NCI-H774 (cell line): ENCODE measurements at places on chromosomes 13 and 19.

- DNase-seq, result no peak
These were observed 110.3 kb downstream of the TUBA3C start for GRCh38 chr13:19071161-19071936.

DNA sequence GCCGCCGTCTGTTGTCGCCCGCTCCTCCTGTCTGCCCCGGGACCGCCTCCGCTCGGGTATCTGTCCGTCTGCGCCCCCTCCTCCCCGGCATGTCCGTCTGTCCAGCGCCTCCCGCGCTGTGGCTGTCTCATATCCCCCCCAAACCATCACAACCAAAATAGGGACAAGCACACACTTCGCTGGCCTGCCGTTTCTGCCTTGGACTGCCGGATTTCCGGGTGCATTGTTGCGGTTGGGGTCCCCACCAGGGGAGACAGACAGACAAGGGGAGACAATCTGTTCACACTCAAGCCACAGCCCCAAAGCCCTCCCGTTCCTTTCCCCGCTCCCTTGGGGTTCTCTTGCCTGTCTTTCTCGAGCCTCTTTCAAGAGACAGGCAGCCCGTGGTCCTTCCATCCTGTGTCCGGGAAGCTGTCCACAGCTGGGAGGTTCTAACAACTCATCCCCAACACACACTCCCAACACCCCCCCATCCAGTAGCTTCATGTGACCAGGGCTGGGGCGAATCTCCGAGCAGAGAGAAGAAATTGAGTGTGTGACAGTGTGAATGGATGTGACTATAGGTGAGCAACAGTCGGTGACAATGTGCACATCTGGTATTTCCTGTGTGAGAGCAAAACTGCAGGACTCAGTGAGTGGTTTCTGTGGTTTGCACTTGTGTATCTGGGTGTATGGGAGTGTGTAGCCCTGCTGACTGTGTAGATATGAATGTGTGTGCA, 16.5 kb upstream of the FOSB start:
- DNase-seq, result no peak

DNA sequence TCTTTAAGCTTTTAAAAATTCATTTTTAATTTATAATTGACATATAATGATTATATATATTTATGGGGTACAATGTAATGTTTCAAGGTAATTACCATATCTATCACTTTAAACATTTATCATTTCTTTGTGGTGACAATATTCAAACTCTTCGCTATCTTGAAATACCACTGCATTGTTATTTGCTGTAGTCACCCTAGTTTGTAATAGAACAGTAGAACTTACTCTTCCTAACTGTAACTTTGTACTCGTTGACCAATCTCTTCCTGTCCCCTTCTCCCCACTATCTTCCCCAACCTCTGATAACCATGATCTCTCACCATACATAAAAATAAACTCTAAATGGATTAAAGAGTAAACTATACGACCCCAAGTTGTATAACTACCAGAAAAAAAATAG, 20.4 kb downstream of the COG6 start:
- DNase-seq, result no peak

- DNase-seq, result no peak
These were observed 108.3 kb upstream of the ZNF536 start for GRCh38 chr19:30263830-30264381.

DNA sequence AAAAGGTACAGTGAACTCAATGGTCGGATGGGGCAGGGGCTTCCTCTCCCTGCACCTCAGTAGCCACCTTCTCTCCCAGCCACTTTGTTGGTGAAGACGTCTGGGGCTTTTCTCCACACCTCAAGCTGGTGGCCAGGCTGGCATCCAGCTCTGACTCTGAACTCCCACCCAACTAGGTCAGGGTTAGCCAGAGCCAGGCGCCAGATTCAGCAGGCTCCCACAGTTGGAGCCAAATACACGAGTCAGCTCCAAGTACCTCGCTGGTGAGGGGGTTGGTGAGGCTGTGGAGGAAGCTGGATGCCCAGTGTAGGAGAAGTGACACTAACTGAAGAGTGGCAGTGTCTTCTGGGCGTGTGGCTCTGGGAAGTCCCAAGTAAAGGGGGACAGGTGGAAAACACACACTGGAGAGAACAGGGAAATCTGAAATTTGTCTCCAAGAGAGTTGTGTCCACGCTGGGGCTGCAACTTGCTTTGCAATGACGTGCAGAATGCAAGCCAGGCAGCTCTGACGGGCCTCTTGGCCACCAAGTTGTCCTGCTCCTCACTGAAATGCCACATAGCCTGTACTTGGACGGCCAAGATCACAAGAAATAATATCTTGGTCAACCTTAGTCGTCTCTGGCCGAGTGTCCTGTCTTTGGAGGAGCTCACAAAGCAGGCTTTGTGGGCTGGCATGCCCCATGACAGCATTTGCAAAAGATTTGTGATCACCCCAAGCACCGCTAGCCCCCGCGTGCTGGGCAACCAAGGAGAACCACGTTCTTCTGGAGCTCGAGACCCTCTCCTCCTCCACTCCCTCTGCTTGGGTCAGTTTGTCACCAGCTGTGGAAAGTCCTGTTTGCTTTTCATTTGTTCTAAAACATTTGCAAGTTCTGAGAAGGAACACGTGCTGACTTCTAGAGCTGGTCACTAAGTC, 18.1 kb downstream of the SLC7A1 start:
- DNase-seq, result no peak

GRCh38 chr13:31274390-31274789, 74.6 kb downstream of the B3GLCT start:
- DNase-seq, result no peak

GRCh38 chr19:7789447-7789846, 26.4 kb downstream of the CLEC4M start:
- DNase-seq, result peak; percentile 33

- no peak for DNase-seq
These were observed 14.4 kb downstream of the ATP4B start for GRCh38 chr13:113643593-113643992.

- no peak for DNase-seq
These were observed 17.7 kb downstream of the METTL21C start for GRCh38 chr13:102677122-102677521.

GRCh38 chr13:113275387-113275786, 21.7 kb upstream of the LAMP1 start:
- DNase-seq, result peak; percentile 59

GRCh38 chr19:18636969-18637629, at the start of gene KLHL26:
TSS of gene KLHL26 (plus strand) at chr19:18637028. CDS start at chr19:18637055, 27 bp downstream.
- no peak for DNase-seq

GRCh38 chr19:7534531-7535046, 928 bp upstream of the PNPLA6 start:
- DNase-seq, result no peak

DNA sequence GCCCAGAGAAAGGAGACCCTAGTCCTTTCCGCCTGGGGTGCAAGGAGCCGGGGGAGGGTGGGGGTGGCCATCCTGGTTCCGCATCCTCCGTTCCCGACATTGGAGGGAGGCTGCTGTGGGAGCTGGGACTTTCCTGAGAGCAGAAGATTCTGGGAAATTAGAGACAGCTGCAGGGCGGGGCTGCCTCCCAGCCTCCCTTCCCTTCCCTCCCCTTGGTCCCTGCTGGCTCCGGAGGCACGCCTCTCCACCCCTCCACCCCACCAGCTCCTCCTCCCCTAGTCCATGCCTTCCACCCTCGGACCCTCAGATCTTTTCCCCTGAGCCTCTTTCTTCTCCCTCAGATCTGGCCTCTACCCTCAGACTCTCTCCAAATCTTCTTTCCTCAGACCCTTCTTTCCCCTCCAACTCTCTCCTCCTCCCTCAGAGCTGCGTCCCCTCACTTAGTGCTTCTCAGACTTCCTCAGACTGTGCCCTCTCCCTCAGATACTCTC, 3.1 kb upstream of the BCL3 start:
- DNase-seq, result no peak

- peak; percentile 0 for DNase-seq
These were observed 483.1 kb downstream of the GPC6 start for GRCh38 chr13:93709506-93710244.

- DNase-seq, result peak; percentile 83
These were observed 86.2 kb downstream of the IRS2 start for GRCh38 chr13:109700176-109700575.

DNA sequence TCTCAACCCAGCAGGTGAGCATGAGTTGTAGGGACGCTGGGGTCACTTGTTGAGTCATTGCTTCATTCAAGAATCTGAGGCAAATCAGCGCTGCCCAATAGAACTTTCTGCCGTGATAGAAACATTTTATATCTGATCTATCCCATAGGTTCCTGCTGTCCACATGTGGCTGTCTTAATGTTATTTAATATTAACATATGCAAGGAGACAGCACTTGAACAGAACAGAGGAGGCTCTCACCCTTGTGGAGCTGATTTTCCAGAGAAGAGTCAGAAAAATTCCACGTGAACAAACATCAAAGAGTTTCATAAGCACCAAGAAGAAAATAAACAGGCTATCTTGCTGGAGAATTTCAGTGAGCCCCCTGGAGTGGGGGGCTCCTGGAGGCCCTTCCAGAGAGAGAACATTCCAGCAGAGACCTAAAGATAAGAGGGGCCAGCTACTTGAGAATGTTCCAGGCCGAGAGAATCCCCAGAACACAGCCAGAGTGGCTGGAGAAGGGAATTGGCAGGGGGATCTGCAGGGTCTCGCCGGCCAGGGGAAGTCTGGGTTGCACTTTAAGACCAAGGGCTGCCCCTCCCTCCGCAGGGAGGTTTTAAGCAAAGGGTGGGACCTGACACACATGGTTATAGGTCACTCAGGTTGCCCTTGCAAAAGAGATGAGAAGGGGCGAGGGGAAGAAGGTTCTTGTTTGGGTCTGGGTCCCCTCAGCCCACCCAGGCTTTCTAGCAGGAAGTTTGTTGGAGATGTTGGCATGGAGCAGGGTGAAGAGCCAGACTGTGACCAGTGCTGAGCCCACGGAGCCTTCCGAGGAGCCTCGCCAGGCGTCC, 135.7 kb downstream of the CRYL1 start:
- no peak for DNase-seq

GRCh38 chr19:13260883-13261653, 110.9 kb downstream of the IER2 start:
- DNase-seq, result no peak

GRCh38 chr13:30366088-30366487, 56.2 kb upstream of the UBE2L5 start:
- no peak for DNase-seq

- DNase-seq, result peak; percentile 25
These were observed 1207.8 kb downstream of the EFNB2 start for GRCh38 chr13:105327581-105328126.

DNA sequence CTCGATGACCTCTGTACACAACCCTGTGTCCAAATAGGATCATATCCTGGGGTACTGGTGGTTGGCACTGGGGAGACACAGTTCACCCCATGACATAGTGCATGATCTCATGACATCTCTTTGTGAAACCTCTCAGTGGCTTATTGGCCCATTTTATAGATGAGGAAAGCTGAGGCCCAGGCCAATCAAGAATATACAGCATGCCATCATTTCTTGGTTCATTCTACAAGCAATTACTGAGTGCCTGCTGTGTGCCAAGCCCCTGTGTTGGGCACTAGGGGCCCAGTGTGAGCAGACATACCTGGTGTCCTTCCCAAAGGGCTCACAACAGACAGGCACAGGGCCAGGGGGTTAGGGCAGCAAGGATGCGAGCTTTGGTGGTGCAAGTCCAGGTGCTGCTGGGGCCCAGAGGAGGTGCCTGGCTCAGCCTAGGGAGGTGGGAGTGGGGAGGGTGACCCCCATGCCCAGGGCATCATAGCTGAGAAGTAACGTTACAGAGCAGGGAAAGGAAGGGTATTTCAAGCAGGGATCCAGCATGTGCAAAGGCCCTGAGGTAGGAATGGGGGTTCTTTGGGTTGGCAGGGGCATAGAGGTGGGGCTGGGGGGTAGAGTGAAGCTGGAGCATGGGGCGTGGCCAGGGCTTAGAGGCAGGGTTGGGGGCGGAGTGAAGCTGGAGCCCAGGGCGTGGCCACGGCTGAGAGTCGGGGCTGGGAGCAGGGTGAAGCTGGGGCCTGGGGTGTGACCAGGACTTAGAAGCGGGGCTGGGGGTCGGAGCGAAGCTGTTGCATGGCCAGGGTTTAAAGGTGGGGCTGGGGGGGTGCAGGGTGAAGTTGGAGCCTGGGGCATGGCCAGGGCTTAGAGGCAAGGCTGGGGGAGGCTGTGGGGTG, 20.7 kb downstream of the COLGALT1 start:
- no peak for DNase-seq

- DNase-seq, result no peak
These were observed 2.4 kb downstream of the RNF6 start for GRCh38 chr13:26219726-26220125.

DNA sequence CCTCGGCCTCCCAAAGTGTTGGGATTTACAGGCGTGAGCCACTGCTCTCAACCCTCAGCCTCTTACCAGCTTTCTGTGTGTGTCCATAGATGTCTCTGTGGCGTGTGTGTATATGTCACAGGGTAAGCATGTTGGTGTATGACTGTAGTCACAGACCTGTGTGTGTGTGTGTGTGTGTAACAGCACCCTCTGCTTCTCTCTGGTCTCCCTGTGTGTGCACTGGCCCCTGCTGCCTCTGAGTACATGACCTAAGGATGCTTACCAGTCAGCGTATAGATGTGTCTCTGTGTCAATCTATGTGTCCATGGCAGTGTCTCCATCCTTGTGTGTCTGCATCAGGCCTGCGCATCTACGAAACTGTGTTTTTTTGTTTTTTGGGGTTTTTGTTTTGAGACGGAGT, 5.6 kb downstream of the AXL start:
- DNase-seq, result no peak

DNA sequence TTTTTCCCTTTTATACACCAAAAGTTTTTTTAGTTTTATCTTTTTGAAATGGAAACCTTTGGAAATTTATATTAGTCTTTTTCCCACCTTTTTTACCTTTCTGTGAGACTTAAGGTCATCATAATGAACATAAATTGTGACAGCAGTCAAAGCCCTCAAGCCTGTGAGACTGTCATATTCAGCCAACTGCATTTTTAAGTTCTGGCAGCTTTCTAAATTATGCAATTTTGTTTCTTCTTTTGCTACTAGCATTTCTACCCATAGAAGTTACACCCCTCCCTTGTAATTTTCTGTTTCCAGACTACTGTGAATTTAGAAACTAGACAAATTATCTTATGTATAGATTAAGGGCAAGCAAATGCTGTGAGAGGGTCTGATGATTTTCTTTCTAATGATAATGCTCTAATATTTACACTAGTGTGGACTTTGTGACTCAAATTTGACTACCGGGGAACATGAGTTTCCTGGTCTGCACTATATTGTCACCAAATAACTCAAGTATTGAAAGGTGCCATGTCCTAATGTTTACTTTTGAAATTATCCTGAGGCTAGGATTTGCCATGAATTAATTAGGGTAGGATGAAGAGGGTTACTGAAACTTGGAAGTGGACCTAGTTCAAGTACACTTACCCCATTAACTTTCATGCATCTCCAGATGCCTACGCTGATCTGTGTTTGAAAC, 43.7 kb downstream of the FRY start:
- DNase-seq, result no peak

- DNase-seq, result no peak
These were observed 431.7 kb downstream of the EFNB2 start for GRCh38 chr13:106103779-106104178.

DNA sequence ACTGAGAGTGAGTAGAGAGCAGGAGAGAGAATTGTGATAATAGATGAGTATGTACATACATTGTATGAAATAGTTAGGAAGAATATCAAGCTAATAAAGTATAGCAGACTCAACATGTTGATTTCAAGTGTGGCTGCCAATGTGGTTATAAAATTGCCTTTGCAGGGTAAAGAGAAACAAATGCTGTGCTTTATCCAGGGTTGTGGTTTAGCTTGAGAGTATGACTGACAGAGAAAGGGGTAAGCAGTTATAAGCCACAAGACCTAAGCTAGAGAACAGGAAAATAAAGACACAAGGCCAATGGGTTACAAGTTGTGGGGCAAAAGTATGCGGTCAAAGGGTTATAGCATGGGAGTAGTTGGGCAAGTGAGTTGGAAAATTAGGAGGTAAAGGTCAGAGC, 1217.5 kb downstream of the DIAPH3 start:
- DNase-seq, result no peak
